GM12865 (cell line): ENCODE measurements at places on chromosomes 5 and 9.

DNA sequence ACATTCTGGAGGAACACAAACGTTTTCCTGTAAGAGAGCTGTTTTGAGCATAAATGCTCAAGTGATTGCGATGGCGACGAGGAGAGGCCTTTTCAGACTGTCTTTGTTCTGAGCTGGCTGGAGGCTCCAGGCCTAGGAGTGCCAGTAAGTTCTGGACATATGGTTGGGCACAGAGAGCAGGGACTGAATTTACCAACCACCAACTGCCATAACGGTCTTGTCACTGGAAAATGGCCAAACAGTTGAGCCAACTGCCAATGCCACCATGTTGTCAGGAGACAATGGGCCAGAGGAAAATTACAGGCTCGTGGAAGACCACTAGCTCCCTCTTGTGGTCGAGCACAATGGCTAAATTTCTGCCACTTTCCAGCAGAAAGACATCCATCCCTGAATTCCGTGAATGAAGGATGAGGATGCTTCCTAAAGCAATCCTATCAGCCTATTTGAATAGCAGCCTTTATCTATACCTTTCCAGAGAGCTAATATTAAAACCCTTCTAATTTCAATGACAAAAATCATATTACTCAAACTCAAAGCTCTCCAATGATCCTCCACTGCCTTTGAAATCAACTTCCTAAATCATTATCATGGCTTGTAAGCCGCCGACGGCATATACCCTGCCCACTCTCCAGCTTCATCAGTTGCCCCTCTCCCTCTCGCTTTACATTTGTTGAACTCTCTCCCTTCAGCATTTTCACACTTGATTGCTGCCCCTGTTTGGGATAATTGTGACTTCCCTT, 66.9 kb upstream of the GLIS3 start:
- DNase-seq, result peak; percentile 56

GRCh38 chr5:61207884-61208283, 45.6 kb upstream of the SMIM15 start:
- DNase-seq, result no peak

DNA sequence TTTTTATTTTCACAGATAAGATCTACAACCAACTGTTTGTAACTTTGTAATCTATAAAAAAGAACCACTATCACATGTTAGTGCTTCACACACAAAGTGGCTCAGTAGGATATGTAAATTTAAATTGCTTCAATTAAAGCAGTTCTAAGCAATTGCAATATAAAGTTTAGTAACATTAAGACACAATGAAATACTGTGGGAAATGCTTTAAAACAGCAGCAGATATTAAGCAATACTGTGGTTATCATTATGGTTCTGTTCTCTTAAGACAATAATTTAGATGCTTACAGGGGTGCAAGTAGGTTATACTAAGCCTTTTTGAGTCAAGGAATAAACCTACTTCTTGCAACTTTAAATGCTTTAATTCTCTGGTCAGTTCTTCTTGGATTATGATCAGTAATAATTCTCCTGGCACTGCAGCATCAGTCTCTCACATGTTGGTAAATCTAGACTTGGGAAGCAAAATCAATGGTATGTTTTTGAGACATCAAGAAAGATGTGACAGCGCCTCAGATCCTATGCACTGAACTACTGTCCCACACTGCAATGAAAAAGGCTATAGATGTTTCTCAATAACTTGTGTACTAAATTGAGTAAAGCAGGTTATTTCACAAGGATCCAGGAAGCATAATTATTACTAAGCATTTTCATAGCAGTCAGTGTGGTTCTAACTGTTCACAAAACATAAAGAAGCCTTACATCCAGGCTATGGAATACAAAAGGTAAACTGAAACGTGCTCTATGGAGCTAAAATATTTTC, 338.7 kb upstream of the PDE4D start:
- no peak for DNase-seq

DNA sequence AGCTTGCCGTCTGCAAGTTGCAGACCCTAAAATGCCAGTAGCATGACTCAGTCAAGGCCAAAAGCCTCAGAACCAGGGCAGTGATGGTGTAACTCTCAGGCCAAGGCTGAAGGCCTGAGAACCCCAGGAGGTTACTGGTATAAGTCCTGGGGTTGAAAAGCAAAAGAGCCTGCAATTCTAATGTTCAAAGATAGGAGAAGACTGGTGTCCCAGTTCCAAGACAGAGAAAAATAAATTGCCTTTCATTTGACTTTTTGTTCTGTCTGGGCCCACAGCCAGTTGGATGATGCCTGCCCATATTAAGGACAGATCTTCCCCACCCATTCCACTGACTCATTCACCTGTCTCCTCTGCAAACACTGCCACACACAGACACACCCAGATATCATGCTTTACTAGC, 673.2 kb downstream of the CDH18 start:
- DNase-seq, result no peak

GRCh38 chr5:122639864-122640263, 135.0 kb upstream of the SNX2 start:
- no peak for DNase-seq

DNA sequence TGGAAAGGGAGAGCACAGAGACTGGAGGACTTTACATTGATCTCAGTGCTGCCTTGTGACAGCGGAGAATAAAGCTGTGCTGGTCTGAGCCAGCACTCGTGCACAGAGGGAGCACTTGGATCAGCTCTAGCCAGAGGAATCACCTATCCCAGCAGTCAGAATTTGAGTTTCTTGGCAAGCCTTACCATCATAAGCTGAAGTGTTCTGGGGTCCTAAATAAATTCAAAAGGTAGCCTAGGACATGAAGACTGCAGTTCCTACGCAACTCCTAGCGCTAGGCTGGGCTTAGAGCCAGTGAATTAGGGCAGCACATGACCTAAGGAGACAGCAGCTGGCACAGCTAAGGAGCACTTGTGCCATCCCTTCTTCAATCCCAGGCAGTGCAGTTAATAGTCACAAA, 119.5 kb downstream of the HMHB1 start:
- no peak for DNase-seq

- no peak for DNase-seq
Measured at GRCh38 chr9:83584995-83585394, 37.9 kb upstream of the IDNK start.

DNA sequence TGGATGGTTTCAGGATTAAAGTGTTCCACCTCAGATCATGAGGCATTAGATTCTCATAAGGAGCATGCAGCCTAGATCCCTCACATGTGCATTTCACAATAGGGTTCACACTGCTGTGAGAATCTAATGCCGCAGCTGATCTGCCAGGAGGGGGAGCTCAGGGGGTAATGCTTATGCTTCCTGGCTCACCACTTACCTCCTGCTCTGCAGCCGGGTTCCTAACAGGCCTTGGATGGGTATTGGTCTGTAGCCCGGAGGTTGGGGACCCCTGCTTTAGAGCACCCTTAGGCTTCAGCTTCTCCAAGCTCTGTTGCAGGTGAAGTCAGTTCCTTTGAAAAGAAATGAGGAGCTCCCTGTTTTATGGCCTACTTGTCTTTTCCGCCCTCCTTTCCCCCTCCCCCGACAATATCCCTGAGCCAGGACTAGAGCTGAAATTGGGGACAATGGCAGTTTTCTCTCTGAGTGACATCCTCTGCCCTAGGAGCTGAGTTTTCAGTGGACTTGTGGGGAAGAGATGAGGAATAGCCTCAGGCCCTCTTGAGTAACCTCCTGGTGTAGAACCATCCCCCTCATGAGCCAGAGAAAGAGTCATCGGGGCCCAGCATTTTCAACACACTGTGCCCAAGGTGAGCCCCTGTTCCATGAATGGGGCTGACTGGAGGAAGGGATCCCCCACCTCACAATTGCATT, 16.2 kb upstream of the MAT2B start:
- DNase-seq, result no peak

- DNase-seq, result no peak
Measured at GRCh38 chr5:5364932-5365331, 57.5 kb upstream of the ICE1 start.

- DNase-seq, result peak; percentile 46
Measured at GRCh38 chr9:306907-307306, 92.2 kb downstream of the DOCK8 start.

DNA sequence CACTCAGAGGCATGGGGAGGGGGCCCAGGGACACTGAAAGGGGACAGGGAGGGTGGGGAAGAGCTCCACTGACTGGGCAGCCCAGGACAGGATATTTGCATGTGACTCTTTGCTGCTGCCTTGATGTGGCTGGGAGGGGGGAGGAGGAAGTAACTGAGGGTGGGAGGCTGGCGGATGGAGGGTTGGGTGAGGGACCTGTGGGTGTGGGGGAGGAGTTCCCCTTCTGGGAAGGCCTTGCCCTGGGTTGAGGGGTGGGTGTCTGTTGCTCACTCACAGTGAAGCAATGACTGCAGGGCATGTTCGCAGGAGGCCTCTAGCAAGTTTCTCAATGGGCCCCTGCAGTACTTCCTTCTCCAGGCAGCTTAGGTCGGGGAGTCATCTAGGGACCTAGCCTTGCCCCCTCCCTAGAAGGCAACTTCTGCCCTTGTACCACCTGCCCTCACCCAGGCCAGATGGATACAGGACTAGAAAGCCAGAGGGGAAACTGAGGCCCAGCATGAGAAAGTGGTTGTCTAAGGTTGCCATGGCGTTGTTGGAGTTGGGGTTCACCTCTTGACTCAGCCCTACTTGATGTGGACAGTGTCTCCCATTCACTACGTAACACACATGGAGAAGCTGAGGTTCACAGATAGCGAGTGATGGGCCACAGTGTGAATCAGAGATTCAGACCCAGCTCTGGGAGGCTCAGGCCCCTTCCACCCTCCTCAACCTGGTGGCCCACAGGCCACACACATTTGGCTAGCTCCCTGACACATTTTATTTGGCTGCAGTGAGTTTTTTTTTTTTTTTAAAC, 3.0 kb downstream of the GRK6 start:
- peak; percentile 87 for DNase-seq

DNA sequence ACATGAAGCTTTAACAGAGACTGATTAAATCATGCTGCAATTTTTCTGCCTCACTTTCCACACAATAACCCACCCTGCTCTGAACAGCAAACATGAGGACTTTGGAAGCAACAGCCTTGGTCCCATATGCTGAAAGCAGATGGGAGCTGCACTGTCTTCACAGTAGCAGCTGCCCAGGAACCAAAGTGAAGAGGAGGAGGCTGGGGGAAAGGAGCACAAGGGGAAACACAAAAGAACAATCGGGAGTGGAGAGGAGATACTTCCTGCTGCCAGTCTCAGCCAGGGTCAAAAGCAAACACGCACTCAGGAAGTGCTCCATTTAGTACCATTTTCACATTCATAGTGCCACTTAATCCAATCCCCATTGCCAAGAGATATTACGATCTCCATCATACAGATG, 183.3 kb upstream of the PUM3 start:
- no peak for DNase-seq

- no peak for DNase-seq
Measured at GRCh38 chr9:34114436-34114835, 12.1 kb downstream of the DCAF12 start.

- no peak for DNase-seq
Measured at GRCh38 chr9:121505903-121506735, 6.5 kb upstream of the GGTA1 start.

DNA sequence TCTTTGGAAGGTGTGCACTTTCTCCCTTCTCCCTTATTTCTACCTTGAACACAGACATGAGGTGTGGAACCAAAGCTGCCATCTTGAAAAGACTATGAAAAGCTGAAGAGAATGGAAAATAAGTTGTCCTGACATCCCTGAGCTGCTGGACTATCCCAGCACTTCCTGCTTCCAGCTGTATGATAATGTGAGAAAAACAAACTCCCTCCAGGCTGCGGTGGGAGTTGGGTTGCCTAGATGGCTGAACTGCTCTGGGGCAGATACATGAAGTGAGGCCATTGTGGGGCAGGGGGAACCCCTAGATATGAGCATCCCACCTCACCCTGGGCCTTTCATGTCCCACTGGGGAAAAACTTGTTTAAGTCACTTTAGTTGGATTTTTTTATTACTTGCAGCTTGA, 82.4 kb downstream of the BOD1 start:
- DNase-seq, result no peak

- no peak for DNase-seq
Measured at GRCh38 chr5:43275391-43275790, 37.8 kb downstream of the HMGCS1 start.

- no peak for DNase-seq
Measured at GRCh38 chr9:14690948-14691730, 2.1 kb downstream of the ZDHHC21 start.

DNA sequence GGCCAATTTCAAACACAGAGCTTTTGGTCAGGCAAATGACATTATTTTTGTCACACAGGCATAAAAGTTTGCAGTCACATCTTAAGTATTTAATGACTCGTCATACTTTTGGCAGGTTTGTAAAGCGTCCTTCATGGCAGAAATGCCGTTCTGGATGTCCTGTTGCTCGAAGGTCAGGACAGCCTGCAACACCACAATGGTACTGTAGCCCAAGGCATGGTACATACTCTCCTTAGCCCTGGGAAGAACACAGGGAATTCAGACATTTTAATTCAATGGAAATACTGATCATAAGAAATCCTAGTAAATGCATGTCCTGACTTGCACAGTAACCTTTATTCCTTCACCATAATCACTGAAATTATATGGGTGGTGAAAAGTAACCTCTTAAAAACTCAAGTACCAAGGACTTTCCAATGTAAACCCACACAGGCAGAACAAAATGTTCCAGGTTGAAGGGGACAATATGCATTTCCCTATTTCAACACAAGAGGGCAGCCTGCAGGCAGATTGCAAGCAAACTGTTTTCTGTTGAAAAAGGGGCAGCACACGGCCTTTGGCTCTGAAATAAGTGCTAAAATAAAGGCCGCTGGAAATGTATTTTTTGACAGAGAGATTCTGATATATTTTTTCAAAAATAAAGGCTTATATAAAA, 95.7 kb downstream of the TTC39B start:
- peak; percentile 79 for DNase-seq

DNA sequence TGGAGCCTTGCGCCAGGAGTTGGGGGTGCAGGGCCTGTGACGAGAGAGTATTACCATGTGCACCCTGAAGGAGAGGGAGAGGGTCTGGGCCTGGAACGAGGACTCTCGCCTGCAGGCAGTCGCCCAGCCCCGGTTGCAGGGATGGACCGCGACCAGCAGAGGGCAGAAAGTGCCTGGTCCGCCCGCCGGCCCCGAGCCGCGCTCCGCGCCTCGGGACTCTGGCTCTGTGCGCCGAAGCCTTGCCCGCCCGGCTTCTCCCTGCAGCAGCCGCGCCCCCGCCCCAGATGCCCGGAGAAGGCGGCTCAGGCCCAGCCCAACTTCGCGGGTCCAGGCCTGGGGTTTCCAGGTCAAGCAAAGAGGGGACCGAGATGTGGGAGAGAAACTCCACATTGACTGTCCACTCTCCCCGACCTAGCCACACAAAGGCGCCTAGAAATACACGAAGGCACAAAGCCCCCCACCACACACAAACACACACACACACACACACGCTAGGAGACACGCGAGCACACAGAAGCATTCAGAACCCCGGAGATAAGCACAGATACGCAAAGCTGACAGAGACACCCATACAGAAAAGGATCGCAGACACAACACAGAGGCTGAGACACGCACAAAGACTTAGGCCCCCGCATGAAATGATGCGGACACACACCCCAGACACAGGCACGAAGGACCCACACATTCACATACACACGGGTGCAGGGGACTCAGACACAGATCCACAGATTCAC, 2.0 kb upstream of the LMX1B start:
- DNase-seq, result peak; percentile 63

DNA sequence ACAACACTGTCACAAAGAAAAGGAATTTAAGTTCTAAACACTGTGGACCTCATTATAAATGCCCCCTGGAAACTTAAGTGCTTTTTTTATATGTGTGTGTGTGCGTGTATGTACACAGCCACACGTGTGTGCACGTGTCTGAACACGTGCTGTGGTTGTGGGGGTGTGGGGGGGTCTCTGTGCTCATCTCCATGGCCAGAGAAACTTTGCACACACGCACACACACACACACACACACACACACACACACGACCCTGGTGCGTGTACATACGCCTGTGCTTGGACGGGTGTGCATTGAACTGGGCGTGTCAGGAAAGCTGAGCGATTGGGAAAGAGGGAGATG, 27.9 kb downstream of the AMBP start:
- no peak for DNase-seq
